Stimulated activated CD4-positive, alpha-beta T cell treated with anti-CD3 and anti-CD28 coated beads, TNF-alpha, amount 100 ng/mL, for 4 hours (primary cell): ENCODE measurements at places on chromosomes 5 and 9.
A peak's percentile ranks its signal among the peaks of the same experiment; 100 is the strongest.

DNA sequence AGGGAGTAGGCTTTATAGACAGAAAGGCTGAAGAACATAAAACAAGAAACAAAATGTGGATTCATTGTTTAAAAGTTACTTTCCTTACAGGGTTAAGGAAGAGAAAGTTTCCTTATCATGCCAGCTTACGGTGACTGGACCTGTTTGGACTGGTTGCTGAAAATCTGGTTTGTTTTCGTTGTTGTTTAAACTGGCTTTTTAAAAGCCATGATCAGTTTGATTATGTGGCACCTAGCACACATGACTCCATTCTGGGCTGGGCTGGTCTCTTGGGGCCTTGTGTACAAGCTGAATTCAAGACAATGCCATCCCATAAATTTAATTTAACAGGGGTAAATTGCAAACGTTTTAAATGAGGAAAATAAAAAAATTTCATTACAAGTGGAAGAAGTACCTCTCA lies 18.4 kb upstream of the ZNF474 start:
- no peak for DNase-seq

GRCh38 chr5:644509-644908 lies 32.4 kb downstream of the CEP72 start:
- no peak for DNase-seq

DNA sequence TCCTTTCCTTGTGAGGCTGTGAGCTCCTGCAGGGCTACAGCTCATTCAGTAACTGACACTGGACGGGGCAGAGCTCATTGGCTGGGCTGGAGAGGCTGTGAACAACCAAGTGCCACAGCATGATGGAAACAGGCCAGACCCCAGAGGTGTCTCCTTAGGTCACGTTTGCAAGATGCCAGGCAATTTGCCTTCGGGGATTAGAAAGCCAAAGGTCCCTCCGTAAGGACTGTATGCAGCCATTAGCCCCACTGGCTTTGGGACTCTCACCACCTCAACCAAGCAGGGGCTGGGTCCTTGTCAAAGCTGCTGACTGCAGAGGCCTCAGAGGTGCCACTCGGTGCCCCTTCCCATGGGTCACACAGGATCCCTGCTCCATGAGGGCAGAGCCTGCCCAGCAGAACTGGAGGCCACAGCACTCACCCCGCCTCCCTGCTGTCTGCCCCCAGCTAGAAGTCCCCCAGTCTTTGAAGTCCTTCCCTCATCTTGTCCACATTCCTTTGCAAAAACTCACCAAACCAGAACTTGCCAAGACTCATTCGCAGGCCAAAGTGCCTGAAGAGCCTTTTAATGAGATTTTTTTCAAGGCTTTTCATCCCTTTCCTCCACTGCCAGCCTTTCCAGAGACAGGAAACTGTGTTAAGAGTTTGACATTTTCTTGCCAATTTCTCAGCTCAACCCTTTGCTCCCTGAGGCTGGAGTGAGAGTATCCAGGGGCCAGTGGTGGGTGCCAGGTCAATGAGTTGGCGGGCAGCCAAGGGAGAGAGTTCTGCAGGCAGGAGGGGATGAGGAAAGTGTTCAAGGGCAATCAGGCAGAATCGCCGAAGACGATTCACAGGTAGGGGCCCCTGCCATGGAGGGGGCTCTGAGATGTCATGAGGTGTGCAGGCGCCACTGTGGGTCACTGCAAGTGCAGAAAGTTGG lies 39.7 kb upstream of the SLC25A51 start:
- DNase-seq, result no peak

GRCh38 chr5:145829708-145830361 lies 5.3 kb downstream of the PRELID2 start:
- DNase-seq, result no peak

GRCh38 chr9:129609486-129610212 lies 11.3 kb downstream of the C9orf50 start:
- peak; percentile 38 for DNase-seq

- no peak for DNase-seq
Observed at GRCh38 chr5:150057996-150058395, 28.4 kb downstream of the CSF1R start.

- DNase-seq, result no peak
Observed at GRCh38 chr9:115591584-115591984, 473.6 kb upstream of the TNC start.

- no peak for DNase-seq
Observed at GRCh38 chr9:87685871-87686519, 39.9 kb upstream of the CTSL start.

DNA sequence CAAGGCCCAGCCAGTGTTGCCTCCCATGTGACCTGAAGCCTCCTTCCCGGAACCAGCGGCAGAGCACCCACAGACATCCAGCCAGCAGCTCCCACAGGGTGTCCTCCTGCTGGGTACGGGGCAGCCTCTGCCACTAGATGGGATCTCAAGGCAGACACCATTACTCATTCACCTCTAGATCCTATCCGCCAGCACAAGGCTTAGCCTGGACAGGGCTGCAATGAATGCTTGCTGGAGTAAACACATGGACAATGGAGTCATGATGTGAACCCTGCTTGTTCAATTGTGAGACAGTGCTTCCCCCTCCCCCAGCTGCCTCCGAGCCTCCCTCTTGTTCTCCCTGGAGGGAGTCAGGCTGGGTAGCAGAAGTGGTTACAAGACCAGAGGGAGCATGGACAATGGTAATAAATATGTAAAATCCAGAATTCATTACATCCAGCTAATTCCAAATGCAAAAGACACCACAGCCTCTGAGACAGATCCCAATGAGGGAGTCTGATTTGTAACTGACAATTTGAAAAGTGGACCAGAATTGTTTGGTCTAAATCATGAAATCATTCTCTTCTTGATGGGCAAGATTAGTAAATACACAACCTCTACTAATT lies 132.0 kb downstream of the CRB2 start:
- DNase-seq, result no peak

GRCh38 chr5:16612007-16612406 lies 4.8 kb downstream of the RETREG1 start:
- no peak for DNase-seq

GRCh38 chr5:149628221-149628620 lies 46.9 kb downstream of the ARHGEF37 start:
- DNase-seq, result no peak

DNA sequence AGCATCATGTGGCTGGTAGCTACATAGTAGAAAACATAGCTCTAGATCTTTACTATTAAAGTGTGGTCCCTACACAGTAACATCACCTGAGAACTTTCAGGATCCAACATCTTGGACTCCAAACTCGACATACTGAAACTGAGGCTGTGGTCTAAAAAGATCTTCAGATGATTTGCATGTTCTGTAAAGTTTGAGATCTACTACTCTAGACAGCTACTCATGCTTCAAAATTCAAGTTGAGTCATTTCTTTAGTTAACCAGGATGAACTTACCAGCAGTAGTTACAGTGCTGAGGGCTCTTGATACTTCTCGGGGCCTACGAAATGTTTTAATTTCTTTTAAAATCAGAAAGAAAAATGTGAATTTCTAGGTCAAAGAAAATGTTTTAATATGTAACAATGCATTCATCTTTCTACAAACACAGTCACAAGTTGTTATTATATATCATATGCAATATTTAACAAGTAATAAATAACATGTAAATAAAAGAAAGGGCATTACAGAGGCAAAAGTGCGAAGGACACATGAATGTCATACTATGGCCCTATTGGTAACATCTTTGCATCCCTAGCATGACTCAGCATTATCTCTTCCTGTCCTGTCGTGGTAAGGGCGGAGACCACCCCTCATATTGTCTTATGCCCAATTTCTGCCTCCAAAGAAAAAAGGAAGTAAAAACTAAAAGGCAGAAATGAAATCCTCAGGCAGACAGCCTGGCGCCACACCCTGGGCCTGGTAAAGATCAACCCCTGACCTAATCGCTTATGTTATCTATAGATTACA lies 563.9 kb upstream of the TLE4 start:
- DNase-seq, result no peak

GRCh38 chr9:6960777-6961176 lies 203.0 kb downstream of the KDM4C start:
- no peak for DNase-seq

DNA sequence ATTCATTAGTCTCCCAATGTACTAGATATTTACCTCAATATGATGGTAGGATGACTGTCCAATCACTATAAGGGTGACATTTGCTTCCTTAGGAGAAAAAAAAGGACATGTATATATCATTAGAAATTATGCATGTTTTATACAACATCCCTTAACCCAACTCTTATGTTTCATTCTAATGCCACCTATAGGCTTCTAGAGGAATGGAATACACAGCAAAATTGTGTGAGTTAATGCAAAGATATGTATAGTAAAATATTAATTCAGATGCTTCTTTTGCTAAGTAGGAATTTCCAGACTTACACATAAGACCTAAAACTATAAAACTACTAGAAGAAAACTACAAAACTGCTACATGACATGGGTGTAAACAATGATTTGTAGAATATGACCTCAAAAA lies 3.5 kb downstream of the PRXL2C start:
- DNase-seq, result no peak

GRCh38 chr9:22623236-22623635 lies 176.6 kb downstream of the DMRTA1 start:
- DNase-seq, result no peak

DNA sequence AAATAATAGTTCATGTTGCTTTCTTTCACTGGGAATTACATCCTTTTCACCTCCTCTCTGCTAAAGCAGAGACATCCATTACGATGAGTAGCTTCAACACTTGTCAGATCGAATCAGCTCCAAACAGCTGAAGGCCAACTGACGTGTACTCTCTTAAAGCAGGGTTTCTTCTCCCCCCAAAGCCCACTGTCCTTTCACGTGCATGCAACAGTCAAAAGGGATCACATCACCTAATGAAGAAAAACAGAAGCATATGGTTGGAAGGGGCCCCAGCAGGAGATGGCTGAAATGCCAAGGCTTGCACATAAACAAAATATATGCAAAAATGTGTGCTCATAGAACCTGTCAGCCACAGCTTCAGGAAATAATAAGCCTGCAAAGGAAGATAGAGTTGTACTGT lies 421.6 kb downstream of the ANXA1 start:
- no peak for DNase-seq

- no peak for DNase-seq
Observed at GRCh38 chr5:42832060-42832459, 20.4 kb upstream of the SELENOP start.

- no peak for DNase-seq
Observed at GRCh38 chr9:31243386-31243785, 1141.1 kb upstream of the ACO1 start.

GRCh38 chr5:167769846-167770413 lies 521.5 kb upstream of the WWC1 start:
- DNase-seq, result no peak

DNA sequence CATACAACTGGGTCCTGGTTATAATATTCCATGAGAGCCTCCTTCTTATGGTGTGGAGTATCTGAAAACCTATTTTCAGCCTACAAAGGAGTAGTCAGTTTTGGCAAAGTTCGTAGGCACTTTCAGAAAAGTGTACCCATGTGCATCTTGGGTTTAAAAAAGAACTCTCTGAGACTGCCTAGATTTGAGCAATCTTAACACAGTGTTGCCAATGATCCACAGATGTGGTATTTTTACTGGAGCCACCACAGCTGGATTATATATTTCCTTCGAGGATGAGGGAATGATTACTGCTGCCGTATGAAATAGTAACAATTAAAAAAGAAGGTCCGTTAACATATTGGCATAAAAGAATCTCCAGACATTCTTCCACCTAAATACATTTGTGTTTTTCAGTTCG lies 1.1 kb downstream of the PALM2AKAP2 start:
- no peak for DNase-seq

DNA sequence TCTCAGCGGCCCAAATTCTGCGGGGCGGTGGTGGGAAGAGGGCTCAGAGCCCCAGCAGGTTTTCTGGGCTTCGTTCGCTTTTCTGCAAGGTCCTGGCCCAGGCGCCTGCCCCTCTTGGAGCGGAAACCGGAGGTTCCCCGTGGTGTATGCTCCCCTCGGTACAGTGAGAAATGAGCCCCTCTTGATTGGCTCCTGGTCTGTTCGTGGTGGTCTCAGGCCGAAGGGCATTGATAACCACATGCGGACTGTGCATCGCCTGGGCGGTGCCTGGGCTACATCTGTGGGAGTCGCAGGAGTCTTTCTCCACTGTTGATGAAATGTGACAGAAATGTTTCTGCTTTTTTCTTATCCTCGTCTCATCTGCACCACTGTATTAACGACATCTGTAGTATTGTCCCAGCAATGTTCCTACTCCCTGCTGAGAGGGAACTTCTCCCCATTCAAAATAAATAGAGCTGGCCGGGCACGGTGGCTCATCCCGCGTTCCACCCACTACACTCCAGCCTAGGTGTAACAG lies 682 bp downstream of the MAN1B1 start:
- no peak for DNase-seq

GRCh38 chr9:88458716-88459465 lies 70.6 kb downstream of the SPIN1 start:
- DNase-seq, result no peak

DNA sequence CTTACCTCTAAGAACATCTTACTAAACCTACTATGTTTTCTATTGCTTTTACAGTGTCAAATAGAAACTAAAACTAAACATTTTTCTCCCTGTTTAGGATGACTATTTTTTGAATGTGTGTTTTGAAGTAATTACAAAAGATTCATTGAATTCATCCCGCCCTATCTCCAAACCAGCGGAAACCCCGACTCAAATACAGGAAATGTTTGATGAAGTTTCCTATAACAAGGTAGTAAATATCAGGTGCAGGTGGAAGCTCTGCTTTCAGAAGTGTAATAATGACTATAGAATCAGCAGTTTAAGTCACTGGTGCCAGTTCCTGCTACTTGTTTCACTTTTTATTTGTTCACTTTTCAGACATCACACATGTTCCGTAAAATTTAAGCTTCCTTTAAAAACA lies 20.0 kb downstream of the ERAP2 start:
- DNase-seq, result peak; percentile 17

DNA sequence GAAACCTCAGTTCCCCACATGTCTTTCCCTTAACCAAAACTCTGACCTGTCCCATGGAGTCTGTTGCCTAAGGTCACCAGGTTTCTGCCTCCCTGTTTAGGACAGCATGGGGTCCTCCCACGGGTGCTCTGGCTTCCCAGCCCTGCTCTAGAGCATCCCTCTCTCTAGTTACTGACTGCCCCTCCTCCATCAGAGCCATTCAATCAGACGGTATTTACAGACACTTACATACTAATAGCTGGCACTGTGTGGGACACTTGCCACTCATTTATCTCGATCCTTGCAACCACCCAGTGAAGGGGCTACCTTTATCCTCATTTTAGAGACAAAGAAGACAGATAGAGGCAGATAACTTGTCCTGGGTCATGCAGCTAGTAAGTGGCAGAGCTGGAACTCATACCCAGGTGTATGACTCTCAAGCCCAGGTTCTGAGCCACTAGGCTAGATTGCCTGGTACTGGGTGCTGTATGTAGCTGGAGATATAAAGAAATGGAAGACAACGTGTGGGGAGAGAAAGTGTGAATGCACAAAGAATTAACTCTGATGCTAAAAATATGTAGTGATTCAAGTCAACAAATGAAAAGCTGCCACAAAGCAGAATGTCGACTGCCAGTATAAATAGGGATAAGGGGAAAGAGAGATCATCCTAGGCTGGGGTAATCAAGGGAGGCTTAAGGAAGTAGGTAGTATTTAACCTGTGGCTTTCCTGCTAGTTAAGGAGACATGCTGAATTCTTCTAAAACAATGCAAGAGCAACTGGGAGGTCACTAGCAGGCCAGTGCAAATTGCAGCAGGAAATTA lies 52.5 kb upstream of the PDE8B start:
- DNase-seq, result no peak
